Inflammatory macrophage (primary cell): ENCODE measurements at places on chromosomes 7 and 10.

DNA sequence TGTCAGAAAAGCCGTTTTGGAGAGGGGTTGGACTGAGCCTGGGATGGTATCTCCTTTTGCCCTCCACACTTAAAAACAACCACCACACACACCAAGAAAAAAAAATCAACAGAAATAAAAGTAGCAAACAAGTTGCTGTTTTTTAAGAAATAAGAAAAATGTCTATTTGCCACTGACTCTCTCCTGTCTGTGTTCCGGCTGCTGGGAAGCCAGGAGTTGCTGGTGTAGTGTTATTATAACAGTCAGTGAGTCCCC, 163 bp downstream of the EGR2 start:
- no peak for DNase-seq

GRCh38 chr10:6059506-6059905, 2.7 kb downstream of the IL2RA start:
- no peak for DNase-seq

GRCh38 chr7:84997626-84998025, 189.2 kb downstream of the SEMA3D start:
- DNase-seq, result no peak

GRCh38 chr7:155484483-155485399, 26.8 kb downstream of the EN2 start:
- DNase-seq, result no peak

- no peak for DNase-seq
Observed at GRCh38 chr7:122412441-122412840, 107.9 kb upstream of the FEZF1 start.

DNA sequence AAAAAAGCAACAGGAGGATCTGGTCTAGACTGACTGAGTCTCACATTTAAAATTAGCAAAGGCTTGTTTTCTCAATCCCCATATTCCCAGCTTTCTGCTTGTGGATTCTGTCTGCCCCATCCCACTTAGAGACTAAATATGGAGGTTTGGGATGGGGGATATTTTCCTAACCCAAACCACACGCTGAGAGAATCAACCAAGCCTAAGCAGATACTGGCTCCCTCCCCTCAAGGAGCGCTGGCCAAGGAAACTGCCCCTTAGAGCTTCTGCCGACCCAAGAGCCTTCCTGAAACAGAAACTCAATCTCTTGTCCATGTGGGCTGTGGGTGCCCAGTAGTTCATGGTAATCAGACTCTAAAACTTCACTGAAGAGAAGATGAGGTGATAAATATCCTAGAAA, 3.9 kb downstream of the FFAR4 start:
- DNase-seq, result no peak
